Activated naive CD4-positive, alpha-beta T cell treated with Interleukin-2 at 50 U/mL for 16 hours (primary cell): ENCODE measurements at places on chromosomes 3 and 15.

DNA sequence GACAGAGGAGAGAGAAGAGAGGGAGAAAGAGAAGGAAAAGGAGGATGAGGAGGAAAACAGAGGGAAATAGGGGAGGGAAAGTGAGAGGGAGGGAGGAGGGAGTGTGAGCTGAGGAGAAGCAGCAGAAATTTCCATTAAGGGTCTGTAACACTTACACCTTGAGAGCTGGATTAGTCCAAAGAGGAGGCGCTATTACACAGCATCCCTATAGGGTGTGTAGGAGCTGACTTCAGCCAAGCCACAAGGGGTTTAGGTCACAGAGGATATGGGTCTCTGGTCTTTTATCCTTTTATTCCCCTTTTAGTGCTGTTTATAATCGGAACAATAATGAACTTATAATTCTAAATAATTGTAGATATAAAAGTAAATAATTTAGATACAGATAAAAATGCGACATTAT, 230.4 kb downstream of the GABRG3 start:
- no peak for DNase-seq

- no peak for DNase-seq
Observed at GRCh38 chr15:33963831-33964664, 4.2 kb upstream of the CHRM5 start.

GRCh38 chr3:78130741-78131290, 1090.9 kb downstream of the ROBO2 start:
- no peak for DNase-seq

- DNase-seq = no peak
Observed at GRCh38 chr3:32913790-32914446, 37.5 kb upstream of the CCR4 start.

GRCh38 chr3:56209982-56210751, 258.1 kb downstream of the ERC2 start:
- DNase-seq = no peak

GRCh38 chr3:100756441-100756840, 47.1 kb downstream of the TFG start:
- no peak for DNase-seq

DNA sequence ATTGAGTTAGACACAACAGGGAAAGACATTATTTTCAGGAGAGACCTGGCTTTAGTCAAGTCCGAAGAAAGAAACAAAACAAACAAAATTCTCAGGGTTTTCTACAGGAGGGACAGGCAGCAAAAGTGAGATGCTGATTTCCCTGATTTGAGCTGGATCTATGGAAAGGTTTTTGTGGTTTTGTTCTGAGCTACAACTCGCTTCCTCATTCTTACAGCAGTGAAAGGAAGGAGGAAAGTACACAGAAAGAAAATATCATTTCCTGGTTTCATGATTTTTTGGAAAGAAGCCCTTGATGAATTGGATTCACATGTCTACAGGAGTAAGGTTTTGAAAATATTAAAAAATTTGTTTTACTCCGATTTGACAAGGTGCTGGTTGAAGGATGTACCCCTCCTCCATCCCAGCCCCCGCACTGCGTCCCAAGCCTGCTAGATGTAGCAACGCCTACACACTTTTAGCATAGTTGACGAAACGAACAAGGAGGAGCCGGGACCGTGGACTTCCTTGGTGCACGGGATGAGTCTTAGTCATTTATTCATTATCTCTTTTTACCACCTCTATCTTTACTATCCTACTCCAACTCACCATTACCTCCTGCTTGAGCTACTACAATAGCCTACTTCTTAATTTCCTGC, 10.8 kb downstream of the PRICKLE2 start:
- DNase-seq = no peak

DNA sequence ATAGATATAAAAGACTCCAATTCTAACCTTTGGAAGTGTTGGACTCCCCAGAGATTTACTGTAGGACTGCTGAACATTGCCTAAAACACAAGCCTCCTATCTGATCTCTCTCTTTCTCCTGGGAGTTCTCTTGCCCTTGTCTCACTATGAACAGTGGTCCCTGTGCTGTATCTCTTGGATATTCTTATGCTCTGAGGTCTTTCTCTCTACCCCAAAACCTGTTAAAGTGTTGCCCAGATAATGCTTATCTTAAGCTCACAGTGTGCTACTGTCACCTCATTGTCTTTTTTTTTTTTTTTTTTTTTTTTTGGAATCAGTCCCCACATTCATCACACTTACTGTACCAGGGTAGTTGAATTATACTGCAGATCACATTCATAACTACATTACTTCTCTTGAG, 131.0 kb upstream of the CBLB start:
- DNase-seq = no peak
